ENCODE measurements at places on chromosomes 16 and 17.

DNA sequence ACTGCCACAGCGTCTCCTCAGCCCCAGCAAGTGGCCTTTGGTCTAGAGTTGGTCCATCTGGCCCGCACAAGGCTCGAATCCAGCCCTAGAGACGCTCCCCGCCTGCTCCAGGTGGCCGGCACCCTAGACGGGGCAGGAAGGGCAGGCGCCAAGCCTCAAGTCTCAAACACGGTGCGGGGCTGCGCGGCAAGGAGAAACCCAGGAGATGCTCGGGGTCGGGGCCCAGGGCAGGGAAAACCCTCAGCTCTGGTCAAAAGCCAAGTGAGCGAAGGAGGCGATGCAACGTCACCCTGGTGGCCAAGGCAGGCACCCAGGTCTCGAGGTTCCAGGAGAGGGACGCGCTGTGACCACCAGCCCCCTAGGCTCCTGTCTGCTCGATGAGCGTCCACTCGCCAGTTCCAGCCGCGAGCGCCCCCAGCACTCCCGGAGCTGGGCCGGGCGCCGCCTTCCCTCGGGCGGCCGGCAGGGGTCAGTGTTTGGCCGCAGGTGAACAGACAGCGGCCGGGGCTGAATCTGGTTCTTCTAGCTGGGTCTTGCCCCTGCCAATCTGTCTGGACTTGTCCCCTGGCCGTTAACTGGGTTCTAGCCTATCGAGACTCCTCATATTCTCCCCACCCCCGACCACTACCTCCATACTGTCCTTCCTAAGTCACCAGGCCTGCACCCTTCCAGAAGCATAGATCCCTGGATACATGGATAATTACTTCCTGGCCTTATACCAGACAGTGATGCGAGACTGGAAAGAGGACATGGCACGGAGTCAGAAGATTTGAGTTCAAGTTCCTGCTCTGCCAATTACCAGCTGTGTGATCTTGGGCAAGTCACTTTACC lies 44.0 kb downstream of the PRAC1 start:
- no peak for DNase-seq

DNA sequence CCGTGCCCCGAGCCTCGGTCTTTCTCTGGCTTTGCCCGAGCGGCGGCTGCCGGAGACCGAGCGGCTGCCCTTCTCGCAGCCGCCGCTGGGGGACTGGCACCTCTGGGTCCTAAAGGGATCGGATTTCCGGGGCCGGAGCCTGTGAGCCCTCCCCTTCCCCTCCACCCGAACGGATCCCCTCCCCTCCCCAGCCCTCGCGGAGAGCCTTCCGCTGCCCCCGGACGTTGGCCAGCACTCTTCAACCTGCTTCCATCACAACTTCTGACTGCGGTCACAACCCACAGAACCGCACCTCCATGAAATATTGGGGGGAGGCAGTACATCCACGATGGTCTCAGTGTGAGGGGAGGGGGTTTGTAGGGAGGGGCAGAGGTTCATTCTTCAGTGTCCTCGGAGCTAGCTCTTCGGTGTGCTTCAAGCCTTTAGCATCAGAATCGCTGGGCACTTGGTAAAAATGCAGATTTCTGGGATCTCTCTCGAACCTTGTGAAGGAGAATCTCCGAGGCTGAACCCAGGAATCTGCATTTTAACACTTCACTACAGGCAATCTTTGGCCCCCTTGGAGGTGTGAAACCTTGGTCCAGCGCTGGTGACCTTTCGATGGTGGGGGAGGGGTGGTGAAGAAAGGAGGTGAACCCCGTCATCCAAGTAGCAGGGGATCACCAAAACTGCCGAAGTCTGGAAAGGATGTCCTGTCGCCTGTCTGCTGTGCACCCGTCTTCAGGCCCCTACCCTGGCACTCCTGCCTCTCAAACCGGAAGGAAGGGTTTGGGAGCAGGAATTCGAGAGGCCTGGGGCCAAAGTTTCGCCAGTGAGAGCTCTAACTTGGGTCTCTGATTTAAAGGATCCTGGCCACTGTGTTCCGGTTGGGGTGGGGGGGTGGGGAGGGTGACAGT lies 812 bp upstream of the PPP1R9B start:
- peak; percentile 82 for DNase-seq

GRCh38 chr16:63745456-63745855 lies 1376.4 kb downstream of the CDH11 start:
- no peak for DNase-seq

DNA sequence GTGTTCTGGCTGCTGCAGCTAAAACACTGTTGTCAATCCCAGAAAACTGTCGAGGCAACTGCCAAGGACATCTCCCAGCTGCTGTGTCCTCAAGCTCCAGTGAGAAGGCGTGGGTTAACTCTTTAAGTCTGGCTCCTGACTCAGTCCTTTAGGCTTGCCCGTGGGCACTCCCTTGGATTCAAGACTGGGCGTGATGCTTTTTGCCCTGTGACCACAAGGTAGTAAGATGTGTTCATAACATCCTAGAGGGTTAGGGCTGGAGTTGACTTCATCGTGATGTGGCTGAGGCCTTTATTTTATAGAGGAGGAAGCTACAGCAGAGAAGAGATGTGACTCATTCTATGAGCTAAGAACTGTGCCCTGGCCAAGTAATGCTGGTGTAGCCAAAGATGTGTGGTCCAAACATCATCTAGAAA lies 50.9 kb upstream of the TEKT3 start:
- peak; percentile 82 for DNase-seq

DNA sequence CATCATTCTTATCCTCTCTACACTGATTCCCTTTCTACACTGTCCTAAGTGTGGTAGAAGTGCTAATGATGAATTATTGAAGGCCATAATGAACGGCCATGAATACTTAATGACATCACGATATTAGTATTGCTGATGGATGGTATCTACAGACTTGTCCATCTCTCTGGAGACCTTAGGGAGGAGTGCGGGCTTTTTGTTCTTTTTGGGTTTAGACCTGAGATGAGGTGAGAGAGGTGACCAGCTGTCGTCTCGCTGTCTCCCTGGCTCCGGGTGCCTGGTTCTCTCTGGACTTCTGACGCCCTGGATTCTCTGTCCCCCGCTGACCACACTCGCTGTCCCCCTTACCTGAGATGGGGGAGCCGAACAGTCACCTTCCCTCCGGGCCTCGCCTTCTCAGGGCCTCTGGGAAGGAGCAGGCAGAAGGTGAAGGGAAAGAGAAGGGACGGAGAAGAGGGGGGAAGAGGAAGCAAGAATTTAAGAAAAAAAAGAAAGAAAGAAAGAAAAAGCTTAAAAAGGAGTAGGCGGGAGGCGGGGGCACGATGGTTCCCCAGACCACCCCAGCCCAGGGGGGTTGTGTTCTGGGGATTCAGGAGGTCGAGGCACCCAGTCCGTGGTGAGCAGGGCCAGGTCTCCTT lies 17.1 kb downstream of the SGCA start:
- no peak for DNase-seq

GRCh38 chr17:79020631-79021301 lies 3.2 kb upstream of the C1QTNF1 start:
- no peak for DNase-seq

GRCh38 chr17:46877466-46877865 lies 26.1 kb downstream of the WNT9B start:
- DNase-seq = no peak

DNA sequence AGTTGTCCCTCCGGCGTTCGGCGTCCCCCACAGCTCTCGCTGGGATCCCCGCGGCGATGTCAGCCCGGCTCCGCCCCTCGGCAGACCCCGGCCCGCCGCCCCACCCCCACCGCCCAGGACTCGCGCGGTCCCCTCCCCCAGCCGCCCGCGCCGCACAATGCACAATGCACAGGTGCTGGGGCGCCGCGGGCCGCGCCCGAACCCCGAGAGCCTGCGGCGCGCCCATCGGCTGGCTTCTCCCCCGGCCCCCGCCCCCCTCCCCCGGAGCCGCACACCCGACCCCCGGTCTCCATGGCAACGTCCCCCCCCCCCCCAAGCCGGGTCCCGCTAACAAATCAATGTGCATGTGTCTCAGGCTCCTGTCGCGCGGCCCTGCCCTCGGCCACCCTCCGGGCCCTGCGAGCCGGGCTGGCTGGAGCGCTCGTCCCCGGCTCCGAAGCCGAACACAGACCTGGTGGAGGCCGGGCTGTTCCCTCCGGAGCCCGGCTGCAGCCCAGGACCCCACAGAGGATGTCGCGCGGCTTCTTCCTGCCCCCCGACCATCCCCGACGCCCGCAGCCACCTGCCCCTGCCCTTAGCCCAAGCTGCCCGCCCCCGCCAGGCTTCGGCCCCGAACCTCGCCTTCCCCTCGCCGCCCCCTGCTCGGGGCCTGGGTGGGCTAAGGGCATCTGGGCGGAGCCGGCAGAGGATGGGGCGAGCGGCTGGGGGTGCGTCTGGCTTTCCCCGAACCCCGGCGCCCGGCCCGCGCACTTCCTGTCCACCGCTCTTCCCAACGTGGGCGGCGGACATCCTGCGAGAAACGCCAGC lies 818 bp upstream of the CBX8 start:
- DNase-seq = no peak

GRCh38 chr17:75820094-75821080 lies 23.8 kb downstream of the UNC13D start:
- no peak for DNase-seq

DNA sequence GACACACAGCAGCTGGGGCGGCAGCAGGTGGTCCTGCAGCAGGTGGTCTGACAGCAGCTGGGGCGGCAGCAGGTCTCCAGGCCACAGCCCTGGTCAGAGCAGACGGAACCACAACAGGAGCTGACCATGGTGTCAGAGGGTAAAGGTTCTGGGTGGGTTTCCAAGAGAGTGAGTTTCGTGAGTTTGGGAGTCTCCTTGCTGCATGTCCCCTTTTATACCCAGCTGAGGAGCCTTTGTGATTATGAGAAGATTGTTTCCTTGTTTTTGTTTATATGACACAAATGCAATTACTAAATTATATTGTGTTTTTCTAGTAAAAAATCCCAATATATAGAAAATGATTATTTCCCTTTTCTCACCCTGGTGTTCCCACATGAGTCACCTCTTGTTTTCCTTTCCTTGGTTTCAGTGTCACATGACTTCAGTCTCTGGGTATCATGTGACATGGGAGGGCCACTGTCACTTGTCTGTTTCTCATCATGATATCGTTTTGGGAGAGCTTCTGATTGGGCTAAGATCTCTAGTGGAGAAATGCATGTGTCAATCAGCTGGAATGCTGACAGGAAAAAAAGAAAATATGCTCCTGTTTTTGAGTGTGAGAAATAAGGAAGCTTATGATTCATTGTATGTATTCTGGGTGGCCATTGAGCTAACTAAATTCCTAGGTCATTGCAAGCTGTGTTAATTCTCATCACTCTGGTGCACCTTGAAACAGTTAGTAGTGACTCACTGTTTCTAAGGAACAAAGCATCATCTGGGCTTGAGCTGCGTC lies at the start of gene KRTAP4-6:
Gene KRTAP4-6 (minus strand): TSS at position 185 of the 772 bp plus-strand sequence. CDS start 57 bp downstream, at position 128.
- peak; percentile 88 for DNase-seq

- DNase-seq = no peak
These were observed 44.5 kb downstream of the VMP1 start for GRCh38 chr17:59751955-59752413.

DNA sequence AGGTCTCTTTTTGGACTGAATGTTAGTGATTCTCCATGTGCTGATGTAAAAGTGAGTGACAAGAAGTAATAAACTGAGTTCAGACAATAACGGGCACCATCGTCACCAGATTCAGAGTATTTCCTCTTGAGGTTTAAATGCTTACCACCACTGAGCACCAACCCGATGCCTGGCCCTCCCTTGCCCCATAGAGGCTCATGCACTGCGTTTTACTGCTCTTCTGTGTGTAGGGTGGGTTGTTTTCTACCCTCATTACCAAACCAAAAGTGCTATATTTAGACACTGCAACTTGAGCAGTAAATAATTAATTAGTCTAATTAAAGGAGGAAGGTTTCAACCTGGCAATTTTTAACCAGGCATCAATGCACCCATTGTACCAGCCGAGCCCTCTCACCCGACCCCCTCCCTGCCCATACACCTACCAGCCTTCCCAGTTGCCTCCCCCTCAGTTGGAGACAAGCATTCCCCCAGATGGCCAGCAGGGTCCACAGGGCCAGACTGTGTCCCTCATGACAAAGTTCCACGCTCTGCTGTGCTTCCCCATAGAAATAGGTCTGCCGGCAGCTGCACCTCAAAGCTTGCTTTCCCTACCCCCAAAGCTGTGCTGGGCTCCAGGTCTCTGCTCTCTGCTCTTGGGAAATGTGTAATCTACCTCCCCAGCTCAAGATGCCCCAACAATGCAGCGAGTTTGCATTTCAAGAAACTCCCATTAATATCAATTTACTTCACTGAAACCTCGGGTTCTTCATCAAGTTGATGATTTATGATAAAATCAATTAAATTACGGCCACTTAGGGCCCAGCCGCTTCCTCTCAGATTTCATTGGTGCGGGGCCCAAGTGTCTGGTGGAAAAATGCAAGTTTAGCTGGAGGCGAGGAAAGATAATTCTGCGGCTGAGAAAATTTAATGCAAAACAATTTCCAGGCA lies 16.0 kb downstream of the HOXB4 start:
- DNase-seq = no peak

GRCh38 chr17:17091276-17091675 lies 49.0 kb downstream of the MPRIP start:
- no peak for DNase-seq

DNA sequence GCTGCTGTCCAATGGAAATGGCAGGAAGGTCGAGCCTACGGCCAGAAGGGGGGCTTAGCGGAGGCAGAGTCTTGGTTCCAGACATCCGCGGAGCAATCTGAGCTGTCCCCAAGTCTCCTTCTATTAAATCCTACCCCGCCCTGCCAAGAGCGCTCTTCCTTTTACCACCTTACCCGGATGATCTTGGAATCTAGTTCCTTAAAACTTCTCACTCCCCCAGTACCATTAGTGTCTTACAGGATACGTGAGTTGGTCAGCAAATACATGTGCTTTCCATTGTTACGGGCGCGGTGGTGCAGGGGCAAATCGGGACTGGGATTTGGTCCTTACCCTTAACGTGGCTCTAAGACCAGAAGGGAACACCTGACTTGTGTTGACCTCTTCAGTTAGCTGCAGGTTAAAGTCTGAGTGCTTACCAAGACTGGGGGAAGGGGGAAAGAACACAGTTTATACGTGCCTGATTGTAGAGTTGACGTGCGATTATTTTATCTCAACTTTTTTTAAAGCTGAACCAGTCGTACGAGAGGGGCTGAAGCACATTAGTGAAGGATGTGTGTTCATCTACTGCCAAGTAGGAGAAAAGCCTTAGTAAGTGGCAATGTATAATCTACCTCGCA lies 495 bp downstream of the TXNDC17 start:
- DNase-seq = no peak

- DNase-seq = no peak
These were observed 6.4 kb downstream of the TBX4 start for GRCh38 chr17:61458421-61459141.

DNA sequence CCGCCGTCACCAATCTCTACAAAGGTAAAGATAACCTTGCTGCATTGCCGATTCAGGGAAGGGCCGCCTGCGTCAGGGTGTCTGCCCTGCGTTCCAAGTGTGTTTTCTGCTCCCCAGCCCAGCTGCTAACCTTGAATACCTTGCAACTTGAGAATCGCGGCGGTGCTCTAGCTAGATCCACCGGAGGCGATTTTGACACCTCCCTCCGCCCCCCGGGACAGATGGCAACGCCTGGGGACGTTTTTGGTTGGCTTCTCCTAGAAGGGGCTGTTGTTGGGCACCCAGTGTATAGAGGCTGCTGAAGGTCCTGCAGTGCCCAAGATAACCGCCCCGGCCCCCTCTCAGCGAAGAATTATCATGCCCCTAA lies 1.5 kb downstream of the HAPSTR1 start:
- DNase-seq = no peak

Measured in RCC 7860 (cell line).